ENCODE measurements at places on chromosomes 12 and 14. TPM values are rescaled to one million over a fixed set of nuclear protein-coding genes. Genes with fewer than 3 reads are reported as not detected.

INTS13 gene
- 36.3 TPM for total RNA-seq

SUSD6 gene
- total RNA-seq, result 45.5 TPM

PZP gene
- total RNA-seq, result not detected

PLEKHG3 gene
- 53.6 TPM for total RNA-seq

PPP4R4 gene
- total RNA-seq, result 0.10 TPM

TAS2R8 gene
- total RNA-seq, result not detected

SLC25A21 gene
- 1.4 TPM for total RNA-seq

AKAP3 gene
- 1.6 TPM for total RNA-seq

ZNF891 gene
- total RNA-seq, result 4.8 TPM

AMN gene
- total RNA-seq, result 17.0 TPM

OTX2 gene
- not detected for total RNA-seq

MNAT1 gene
- total RNA-seq, result 44.6 TPM

FLVCR2 gene
- total RNA-seq, result 1.4 TPM

KIAA0586 gene
- 19.3 TPM for total RNA-seq

TM7SF3 gene
- 70.0 TPM for total RNA-seq

MAP1LC3B2 gene
- 0.91 TPM for total RNA-seq

LRCOL1 gene
- total RNA-seq, result not detected

FLRT2 gene
- not detected for total RNA-seq

KRT7 gene
- 2,828 TPM for total RNA-seq

HNF1A gene
- 8.4 TPM for total RNA-seq

CLEC4C gene
- not detected for total RNA-seq

SERPINA3 gene
- 1,748 TPM for total RNA-seq

COQ10A gene
- total RNA-seq, result 10.7 TPM

WIF1 gene
- not detected for total RNA-seq

NKX2-1 gene
- total RNA-seq, result not detected

SUDS3 gene
- total RNA-seq, result 49.4 TPM

LMO3 gene
- not detected for total RNA-seq

C12orf60 gene
- total RNA-seq, result 0.95 TPM

PABPN1 gene
- total RNA-seq, result 173 TPM

SPIC gene
- not detected for total RNA-seq

APEX1 gene
- total RNA-seq, result 205 TPM

KRT78 gene
- 0.69 TPM for total RNA-seq

ANKRD33 gene
- not detected for total RNA-seq

GDF3 gene
- total RNA-seq, result not detected

CACNA2D4 gene
- 0.86 TPM for total RNA-seq

TPPP2 gene
- not detected for total RNA-seq

MEG3 gene
- not detected for total RNA-seq

CCDC197 gene
- total RNA-seq, result not detected

ST8SIA1 gene
- not detected for total RNA-seq

WSB2 gene
- total RNA-seq, result 93.5 TPM

RPS6KL1 gene
- 16.4 TPM for total RNA-seq

TAS2R13 gene
- 2.5 TPM for total RNA-seq

SLC7A8 gene
- not detected for total RNA-seq

ESR2 gene
- total RNA-seq, result not detected

KRT72 gene
- total RNA-seq, result not detected

SIX6 gene
- total RNA-seq, result not detected

YARS2 gene
- total RNA-seq, result 22.7 TPM

KCNH3 gene
- total RNA-seq, result 2.8 TPM

TMEM132C gene
- not detected for total RNA-seq

ASCL1 gene
- 0.15 TPM for total RNA-seq
